ENCODE measurements at places on chromosomes 6 and 20.

GRCh38 chr6:82597201-82597600 lies 233.6 kb downstream of the TPBG start:
- no peak for DNase-seq

GRCh38 chr6:151353795-151354194 lies 37.6 kb downstream of the ZBTB2 start:
- no peak for DNase-seq

- DNase-seq, result peak; percentile 15
Measured at GRCh38 chr20:11917663-11918062, at the start of gene BTBD3. Gene BTBD3, plus strand, starts transcription at chr20:11917893. Its CDS starts 383 bp downstream, at chr20:11918276.

DNA sequence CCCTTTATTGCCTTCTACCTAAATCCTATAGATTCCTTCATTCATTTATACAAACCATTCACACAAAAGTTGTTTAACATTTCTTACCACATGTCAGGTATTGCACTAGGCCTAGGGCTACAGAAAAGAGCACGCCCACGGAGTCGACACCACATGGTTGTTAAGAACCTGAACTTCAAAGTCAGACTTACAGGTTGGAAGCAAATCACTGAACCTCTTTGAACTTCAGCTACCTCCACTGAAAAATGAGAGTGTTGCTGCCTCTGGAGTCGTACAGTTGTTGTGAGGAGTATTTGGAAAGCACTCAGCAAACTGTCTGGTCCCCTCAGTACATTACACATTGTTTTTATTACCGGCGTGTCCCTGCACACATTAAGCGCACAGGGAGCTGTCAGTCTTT lies 3.3 kb upstream of the SLPI start:
- DNase-seq, result no peak

DNA sequence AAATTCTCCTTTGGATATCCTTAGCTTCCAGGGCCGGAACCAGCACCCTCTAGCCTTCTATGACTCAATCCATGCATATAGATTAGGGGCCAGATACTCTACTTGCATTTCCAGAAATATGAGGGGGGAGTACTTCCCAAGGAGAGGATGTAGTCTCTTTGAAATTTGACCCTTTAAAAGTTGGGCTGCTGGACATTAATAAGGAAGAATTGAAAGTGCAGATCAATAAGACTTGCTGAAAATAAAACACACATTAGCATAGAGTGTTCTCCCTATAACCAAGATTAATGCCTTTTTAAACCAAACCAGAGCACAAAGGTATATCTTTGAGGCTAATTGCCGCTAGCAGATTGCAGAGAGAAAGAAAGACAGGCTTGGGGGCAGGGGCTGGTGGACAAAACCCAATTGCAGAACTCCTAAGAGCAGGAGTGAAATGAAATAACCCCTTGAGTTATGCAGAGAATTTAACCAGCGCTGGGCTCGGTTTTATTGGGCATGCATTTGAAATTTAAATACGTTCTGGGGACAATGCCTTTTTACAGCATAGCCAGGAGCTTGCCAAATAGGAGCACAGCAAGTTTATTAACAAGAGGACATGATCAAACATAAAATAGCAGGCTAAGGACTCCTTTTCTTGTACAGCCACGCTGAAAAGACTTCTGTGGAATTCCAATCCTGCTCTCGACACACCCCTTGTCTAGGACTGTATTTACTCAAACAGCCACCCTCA lies 108.2 kb upstream of the SALL4 start:
- no peak for DNase-seq
